ENCODE measurements at places on chromosomes 6 and 20. TPM values are rescaled to one million over a fixed set of nuclear protein-coding genes. Genes with fewer than 3 reads are reported as not detected.

The UST gene
- total RNA-seq = 23.8 TPM

The PPP1R3D gene
- total RNA-seq = 6.5 TPM

The RIN2 gene
- 50.4 TPM for total RNA-seq

The SSTR4 gene
- 0.07 TPM for total RNA-seq

The DZANK1 gene
- 1.7 TPM for total RNA-seq

The POM121L2 gene
- not detected for total RNA-seq

The BPIFB1 gene
- 0.07 TPM for total RNA-seq

The ABHD16B gene
- total RNA-seq = not detected

The CALHM6 gene
- total RNA-seq = 1.5 TPM

The OSBPL2 gene
- 32.0 TPM for total RNA-seq

The HSD17B8 gene
- total RNA-seq = 4.2 TPM

The MLN gene
- not detected for total RNA-seq

The ARG1 gene
- not detected for total RNA-seq

The GSTA3 gene
- total RNA-seq = not detected

Measured in smooth muscle cell of the pulmonary artery (primary cell).